Colonic mucosa (tissue), 4 donors: ENCODE measurements at places on chromosomes 1 and 21. TPM values are rescaled to one million over a fixed set of nuclear protein-coding genes. Genes with fewer than 3 reads are reported as not detected.

The LY9 gene
- 2.7 TPM for total RNA-seq

The PLPPR4 gene
- total RNA-seq, result 0.12 TPM

The LEMD1 gene
- 0.77 TPM for total RNA-seq

The LCE2D gene
- not detected for total RNA-seq

GRCh38 chr1:48338257-48338656 lies 115.7 kb downstream of the SLC5A9 start:
- no peak for DNase-seq

GRCh38 chr21:27149034-27149433 lies 182.1 kb upstream of the ADAMTS5 start:
- no peak for DNase-seq

GRCh38 chr21:27418346-27418745 lies 451.5 kb upstream of the ADAMTS5 start:
- no peak for DNase-seq

GRCh38 chr1:81489372-81489934 lies 311.3 kb upstream of the ADGRL2 start:
- DNase-seq, result no peak

- DNase-seq, result no peak
Measured at GRCh38 chr1:24164004-24164403, 21.1 kb upstream of the IL22RA1 start.

DNA sequence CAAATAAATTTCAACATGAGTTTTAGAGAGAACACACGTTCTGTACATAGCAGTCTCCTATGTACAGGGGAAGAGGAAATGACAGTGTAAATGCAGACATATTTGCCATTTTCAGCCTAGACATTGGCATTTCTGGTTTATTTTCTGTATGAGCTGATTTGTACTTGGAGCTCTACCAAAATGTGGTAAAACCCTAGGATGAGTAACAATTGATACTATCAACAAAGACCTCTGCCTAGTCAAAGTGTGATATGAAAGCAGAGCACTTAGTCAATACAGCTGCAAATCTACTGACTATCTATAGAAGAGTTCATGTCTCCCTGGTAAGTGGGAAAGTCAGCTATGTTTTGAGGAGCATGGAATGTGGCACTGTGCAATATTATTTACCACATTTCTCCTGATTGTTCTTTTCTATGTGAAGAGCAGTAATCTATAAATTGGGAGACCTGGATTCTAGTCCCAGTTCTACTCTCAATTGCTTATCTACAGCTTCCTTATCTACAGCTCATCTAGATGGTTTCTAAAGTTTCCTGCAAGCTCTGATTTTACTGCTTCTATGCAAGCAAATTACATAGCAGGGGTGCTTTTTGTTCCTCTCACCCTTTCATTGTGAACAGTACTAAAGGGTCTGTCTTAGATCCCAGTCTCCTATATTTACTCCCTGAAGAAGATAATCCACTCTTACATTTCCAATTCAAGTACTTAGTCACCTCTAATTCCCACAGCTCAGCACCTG lies 334.2 kb downstream of the NTNG1 start:
- no peak for DNase-seq

GRCh38 chr1:207910591-207911354 lies at the start of gene CD34:
TSS of gene CD34 (minus strand) at chr1:207911125. CDS start at chr1:207911080, 45 bp downstream.
- no peak for DNase-seq
